ENCODE measurements at places on chromosomes 2 and 18.

GRCh38 chr2:10007435-10007834, 35.9 kb upstream of the KLF11 start:
- H3K36me3 ChIP-seq, result no peaks in the 10 kb centered on the region
- no peak overlapping the region for H3K27ac ChIP-seq
- no peak for DNase-seq
- H3K27me3 ChIP-seq, result no peaks in the 10 kb centered on the region
- no peaks in the 10 kb centered on the region for H3K4me1 ChIP-seq
- no peak overlapping the region for H3K4me3 ChIP-seq

DNA sequence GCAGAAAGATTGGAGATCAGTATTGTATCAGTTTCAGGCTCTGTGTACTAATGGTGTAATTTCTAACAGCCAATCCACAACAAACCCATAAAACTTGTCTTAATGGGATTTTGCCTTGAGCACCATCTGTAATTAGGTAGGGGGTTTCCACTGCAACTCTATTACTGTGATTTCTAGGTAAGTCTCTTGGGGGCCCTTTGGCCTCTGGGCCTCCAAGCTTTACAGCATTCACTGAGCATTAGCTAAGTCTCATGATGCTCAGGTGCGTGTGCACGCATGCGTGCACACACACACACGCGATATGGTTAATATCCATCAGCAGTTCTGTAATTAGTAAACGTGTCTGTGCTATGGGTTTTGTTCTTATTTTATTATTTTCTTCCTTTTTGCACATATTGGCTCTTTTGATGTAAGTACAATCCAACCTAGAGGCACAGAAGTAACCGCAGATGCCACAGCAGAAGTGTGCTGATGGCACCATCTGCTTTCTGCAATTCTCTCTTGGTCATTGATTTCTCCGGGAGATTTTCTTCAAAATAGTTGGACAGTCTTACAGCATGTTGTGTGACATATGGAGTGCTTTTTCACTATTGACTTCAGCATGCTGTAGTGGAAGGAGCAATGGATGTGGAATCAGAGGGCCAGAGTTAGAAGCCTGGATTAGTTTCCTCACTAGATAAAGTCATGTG, 592.0 kb downstream of the LRRTM4 start:
- H3K4me1 ChIP-seq, result no peaks in the 10 kb centered on the region
- H3K36me3 ChIP-seq, result no peaks in the 10 kb centered on the region

DNA sequence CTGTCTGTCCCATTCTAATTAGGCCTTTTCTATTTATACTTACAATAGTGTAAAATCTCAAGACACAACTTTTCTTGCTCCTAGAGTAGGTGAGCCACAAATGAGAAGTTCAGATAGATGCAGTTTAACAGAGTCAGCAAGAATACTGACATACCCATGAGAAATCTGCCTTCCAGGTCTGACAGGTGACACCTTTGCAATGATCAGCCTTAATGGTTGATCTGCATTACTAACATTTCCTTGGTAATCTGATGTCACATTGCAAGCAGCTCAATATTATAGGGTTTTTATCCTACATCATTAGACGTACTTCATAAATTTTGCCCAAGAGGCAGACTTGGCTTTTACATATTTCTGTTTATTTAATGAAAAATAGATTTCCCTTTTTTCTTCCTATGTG, 359.3 kb upstream of the VWC2L start:
- H3K4me1 ChIP-seq, result no peaks in the 10 kb centered on the region
- H3K36me3 ChIP-seq, result no peaks in the 10 kb centered on the region
- H3K27ac ChIP-seq, result no peak overlapping the region
- H3K27me3 ChIP-seq, result no peaks in the 10 kb centered on the region

DNA sequence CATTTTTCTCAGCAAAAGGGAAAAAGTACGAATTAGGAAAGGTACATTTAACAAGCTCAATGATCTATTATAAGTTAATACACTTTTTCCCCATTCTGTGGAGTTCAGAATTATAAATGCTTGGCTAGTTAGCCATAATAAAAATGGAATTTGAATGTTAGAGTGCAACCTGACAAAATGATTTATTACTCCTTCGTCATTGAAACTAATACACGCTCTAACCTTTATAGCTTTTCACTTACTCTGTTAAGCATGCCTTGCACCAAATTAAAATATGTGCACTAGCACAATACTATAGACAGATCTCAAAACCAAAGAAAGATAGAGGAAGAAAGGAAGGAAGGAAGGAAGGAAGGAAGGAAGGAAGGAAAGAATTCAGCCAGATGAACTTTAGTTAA, 46.1 kb upstream of the FRZB start:
- no peak overlapping the region for H3K27ac ChIP-seq
- no peaks in the 10 kb centered on the region for H3K27me3 ChIP-seq
- peaks cover 8% of the 10 kb centered on the region for H3K36me3 ChIP-seq

DNA sequence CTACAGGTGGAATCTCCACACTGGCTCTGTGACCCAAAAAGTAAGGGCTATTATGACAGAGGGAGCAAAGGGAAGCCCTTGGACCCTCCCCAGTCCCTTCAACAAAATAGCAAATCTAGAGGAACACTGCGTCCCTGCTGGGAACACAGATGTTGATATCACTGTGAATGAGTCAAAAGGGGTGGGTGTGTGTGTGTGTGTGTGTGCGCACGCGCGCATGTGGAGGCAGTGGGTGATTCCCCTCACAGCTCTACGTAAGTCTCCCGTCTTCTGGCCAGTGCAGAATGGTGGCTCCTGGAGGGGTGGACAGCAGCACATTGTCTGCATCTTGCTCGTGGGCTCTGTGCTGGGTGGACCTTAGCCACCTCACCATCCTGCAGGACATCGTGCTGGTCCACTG, 7.8 kb upstream of the C2orf72 start:
- no peak overlapping the region for H3K27ac ChIP-seq
- no peaks in the 10 kb centered on the region for H3K4me1 ChIP-seq
- no peak overlapping the region for H3K4me3 ChIP-seq
- H3K36me3 ChIP-seq, result no peaks in the 10 kb centered on the region
- no peaks in the 10 kb centered on the region for H3K27me3 ChIP-seq

GRCh38 chr2:115199966-115200365, 757.5 kb downstream of the DPP10 start:
- no peak overlapping the region for H3K4me3 ChIP-seq
- no peaks in the 10 kb centered on the region for H3K27me3 ChIP-seq
- no peaks in the 10 kb centered on the region for H3K4me1 ChIP-seq
- H3K36me3 ChIP-seq, result no peaks in the 10 kb centered on the region

DNA sequence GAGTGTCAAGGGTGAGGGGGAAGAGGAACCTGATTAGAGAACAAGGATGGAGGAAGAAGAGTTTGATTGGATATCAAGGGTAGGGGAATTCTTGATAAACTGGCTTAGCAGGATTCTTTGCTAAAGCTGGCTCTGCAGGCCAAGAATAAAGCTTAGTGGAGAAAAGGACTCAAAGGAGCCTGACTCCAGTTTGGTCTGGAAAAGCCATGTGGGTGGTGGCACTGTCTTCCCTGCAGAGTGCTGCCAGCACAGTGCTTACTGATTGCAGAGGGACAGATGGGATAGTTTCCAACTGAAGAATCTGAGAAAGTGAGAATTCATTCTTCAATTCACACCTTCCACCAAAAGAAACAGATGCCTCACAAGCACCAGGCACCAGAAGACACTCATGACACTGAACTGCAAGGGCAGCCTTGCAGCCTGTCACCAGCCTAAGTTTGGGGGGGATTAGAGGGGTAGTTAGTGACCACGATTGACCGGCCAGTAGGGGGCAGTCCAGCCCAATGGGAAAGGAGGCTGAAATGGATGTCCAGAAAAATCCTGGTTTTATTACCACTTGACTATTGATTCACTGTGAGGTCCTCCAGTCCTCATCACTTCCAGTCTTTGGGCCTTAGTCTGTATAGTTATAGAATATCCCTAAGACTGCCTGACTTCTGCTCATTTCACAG, 334.5 kb downstream of the SMAD2 start:
- no peak overlapping the region for H3K4me3 ChIP-seq
- no peak overlapping the region for H3K27ac ChIP-seq
- peak; percentile 2 for DNase-seq

DNA sequence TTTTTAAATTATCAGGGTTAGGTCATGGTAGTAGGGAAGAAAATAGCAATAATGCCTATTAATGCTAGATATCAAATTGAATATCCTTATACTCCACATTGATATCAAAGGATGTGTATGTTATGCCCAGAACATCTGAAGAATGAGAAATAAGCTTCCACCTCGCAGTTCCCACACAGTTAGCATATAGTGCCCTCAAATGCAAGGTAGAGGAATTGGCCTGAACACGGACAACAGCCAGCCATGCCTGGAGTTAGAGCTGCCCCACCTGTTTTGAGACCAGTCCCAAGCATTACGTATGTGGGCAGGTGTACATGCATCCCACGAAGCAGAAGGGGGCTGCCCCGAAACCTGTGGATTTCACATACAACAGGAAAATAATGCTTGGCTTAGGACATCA, 79.6 kb downstream of the SUMO1 start:
- no peak for DNase-seq
- H3K36me3 ChIP-seq, result no peaks in the 10 kb centered on the region
- no peaks in the 10 kb centered on the region for H3K27me3 ChIP-seq
- H3K27ac ChIP-seq, result no peak overlapping the region
- H3K4me3 ChIP-seq, result no peak overlapping the region

DNA sequence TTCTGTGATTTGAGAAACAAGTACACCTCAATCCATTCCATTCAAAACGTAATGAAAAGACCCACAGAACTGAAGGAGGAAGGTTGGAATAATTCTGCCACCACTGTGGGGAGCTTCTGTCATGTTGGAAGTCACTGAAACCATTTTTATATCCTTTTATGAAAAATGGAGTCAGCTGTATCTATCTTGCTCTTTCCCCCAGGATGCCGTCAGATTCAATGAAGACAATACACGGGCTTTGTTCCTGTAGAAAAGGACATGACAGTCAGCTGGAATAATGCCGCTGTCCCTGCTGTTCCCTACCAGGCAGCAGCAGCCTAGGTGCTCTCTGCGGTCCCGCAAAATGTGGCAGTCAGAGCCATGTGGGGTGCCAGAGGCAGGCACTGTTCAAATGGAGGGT, 52.5 kb upstream of the APCDD1 start:
- DNase-seq, result no peak

GRCh38 chr2:12397854-12398253, 318.9 kb upstream of the TRIB2 start:
- no peaks in the 10 kb centered on the region for H3K36me3 ChIP-seq
- no peak overlapping the region for H3K27ac ChIP-seq
- H3K27me3 ChIP-seq, result no peaks in the 10 kb centered on the region
- H3K4me1 ChIP-seq, result no peaks in the 10 kb centered on the region

- DNase-seq, result no peak
- H3K4me3 ChIP-seq, result no peak overlapping the region
- peaks cover 2% of the 10 kb centered on the region for H3K4me1 ChIP-seq
- H3K27me3 ChIP-seq, result no peaks in the 10 kb centered on the region
- H3K36me3 ChIP-seq, result no peaks in the 10 kb centered on the region
- H3K27ac ChIP-seq, result peak overlapping the region; percentile 39
These were observed 344.9 kb downstream of the RND3 start for GRCh38 chr2:150142561-150142960.

- H3K36me3 ChIP-seq, result no peaks in the 10 kb centered on the region
- DNase-seq, result no peak
- H3K4me3 ChIP-seq, result no peak overlapping the region
- no peak overlapping the region for H3K27ac ChIP-seq
These were observed 177.1 kb downstream of the ACOXL start for GRCh38 chr2:110909501-110909900.

GRCh38 chr18:21798126-21798525, 57.5 kb downstream of the MIB1 start:
- DNase-seq, result no peak
- no peaks in the 10 kb centered on the region for H3K27me3 ChIP-seq
- H3K27ac ChIP-seq, result no peak overlapping the region
- no peak overlapping the region for H3K4me3 ChIP-seq

DNA sequence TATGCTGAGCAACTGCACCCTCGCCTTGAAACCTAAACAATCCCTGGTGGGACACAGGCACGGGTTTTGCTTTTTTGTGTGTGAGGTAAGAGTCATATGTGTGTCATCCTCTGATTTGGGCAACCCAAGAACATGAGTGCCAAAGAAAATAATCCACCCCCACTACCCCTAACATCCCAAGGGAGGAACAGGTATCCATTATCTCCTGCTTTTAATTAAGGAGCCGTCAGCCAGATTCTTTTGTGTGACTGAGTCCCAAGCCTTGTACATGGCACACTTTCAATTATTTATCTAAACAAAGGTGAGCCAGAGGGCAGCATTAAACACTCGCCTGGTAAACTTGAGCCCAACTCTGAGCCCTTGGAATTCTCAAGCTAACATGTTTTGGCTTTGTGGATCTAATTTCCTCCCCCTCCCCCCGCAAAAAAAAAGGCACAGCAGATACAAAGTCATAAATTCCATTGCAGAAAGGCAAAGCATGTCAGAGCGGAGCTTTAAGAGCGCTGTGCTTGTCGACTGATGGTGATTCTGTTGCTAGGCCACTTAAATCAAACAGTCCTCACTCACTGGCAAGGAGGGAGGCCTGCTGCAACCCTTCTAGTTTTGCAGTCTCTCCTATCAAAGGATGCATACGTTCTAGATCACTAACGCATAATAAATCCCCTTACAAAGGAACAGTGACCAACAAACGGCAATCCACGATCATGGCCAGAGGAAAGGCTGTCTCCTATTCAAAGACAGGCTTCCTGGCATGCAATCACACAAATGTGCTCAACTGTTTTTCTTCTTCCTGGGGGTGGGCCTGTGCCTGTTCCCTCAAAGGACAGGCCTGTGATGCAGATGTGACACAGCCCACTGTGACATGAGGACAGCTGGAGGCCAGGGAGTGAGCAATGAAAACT, 143.5 kb upstream of the LMAN1 start:
- H3K27ac ChIP-seq, result no peak overlapping the region
- H3K27me3 ChIP-seq, result no peaks in the 10 kb centered on the region
- no peak for DNase-seq
- H3K4me1 ChIP-seq, result no peaks in the 10 kb centered on the region
- no peak overlapping the region for H3K4me3 ChIP-seq

DNA sequence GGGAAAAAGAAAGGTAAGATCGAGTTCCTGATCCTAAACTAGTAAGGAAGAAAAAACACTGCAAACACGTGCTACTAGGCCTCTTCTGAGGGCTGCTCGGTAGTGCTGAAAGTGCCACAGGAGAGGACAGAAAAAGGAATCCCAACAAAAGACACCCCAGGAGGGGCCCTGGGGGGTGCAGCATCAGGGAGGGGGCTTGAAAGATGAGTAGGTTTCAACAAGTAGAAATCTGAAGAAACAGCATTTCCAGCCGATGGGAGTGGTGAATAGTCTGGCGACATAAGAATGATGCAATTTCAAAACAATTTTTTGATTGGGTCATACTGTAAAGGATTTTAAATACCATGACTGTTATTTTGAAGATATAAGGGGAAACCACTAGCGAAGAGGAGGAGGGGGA, 98.6 kb downstream of the NOL10 start:
- peaks cover 11% of the 10 kb centered on the region for H3K36me3 ChIP-seq
- no peaks in the 10 kb centered on the region for H3K4me1 ChIP-seq
- no peak overlapping the region for H3K4me3 ChIP-seq
- H3K27ac ChIP-seq, result no peak overlapping the region
- DNase-seq, result no peak
- no peaks in the 10 kb centered on the region for H3K27me3 ChIP-seq
